Vein endothelial cell (primary cell): ENCODE measurements at places on chromosomes 11 and 22. TPM values are rescaled to one million over a fixed set of nuclear protein-coding genes. Genes with fewer than 3 reads are reported as not detected.

OR10D3 gene
- not detected in 2 replicates for total RNA-seq

SPECC1L gene
- 48.3 and 51.7 TPM in 2 replicates for total RNA-seq

HPX gene
- 0.33 and 0.67 TPM in 2 replicates for total RNA-seq

XKR3 gene
- total RNA-seq = not detected in 2 replicates

B4GALNT4 gene
- total RNA-seq = 2.3 and 2.6 TPM in 2 replicates

YWHAH gene
- total RNA-seq = 136 and 173 TPM in 2 replicates

ACTN3 gene
- 0.19 TPM in 1 of 2 replicates, not detected in the other for total RNA-seq

CRYBA4 gene
- total RNA-seq = not detected in 2 replicates

PHF5A gene
- total RNA-seq = 48.3 and 53.3 TPM in 2 replicates

BBS1 gene
- total RNA-seq = 28.4 and 43.8 TPM in 2 replicates

RNH1 gene
- total RNA-seq = 211 and 222 TPM in 2 replicates

GLYATL1B gene
- total RNA-seq = not detected in 2 replicates

OR51B5 gene
- total RNA-seq = not detected in 2 replicates

SERPING1 gene
- total RNA-seq = not detected in 2 replicates

MPPED2 gene
- 0.33 TPM in 1 of 2 replicates, not detected in the other for total RNA-seq

OR5J2 gene
- not detected in 2 replicates for total RNA-seq

IGSF9B gene
- under 0.01 and 0.29 TPM in 2 replicates for total RNA-seq

BARX2 gene
- not detected in 2 replicates for total RNA-seq
